ENCODE measurements at places on chromosomes 1 and 21.

DNA sequence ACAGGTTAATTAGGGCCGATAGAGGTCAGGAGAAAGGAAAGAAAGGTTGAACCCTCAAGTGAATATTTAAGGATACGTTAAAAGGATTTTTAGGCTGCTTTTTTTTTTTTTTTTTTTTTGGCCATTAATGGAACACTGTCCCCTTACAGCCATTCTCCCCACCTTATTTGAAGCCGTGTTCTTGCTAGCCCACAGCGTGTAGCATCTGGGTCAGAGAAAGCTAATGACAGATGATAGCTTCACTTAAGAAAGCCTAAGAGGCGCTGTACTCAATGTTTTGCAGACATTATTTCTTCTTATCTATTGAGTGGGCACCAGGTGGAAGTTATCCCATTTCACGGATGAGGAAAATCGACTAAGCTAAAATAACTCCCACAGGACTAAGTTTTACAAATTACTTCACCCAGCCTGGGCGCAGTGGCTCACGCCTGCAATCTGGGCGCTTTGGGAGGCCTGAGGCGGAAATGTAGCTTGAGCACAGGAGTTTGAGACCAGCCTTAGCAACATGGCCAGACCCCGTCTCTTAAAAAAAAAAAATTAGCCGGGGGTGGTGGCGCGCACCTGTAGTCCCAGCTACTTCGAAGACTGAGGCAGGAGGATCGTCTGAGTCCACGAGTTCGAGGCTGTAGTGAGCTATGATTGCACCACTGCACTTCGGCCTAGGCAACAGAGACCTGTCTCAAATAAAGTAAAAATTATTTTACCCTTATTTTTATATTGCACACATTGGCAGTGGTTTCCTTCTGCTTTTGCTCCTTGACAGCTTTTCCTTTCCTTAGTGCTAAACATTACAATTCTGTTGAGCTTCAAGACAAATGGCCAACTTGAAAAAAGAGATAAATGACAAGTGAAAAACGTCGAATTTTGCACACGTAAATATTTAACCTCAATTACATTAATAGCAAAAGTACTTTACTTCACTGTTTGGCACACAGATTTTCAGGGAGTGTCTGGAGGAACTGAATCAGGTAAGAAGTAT, 1.1 kb upstream of the PHTF1 start:
- no peak for DNase-seq

- DNase-seq: no peak
Measured at GRCh38 chr1:203361945-203362719, 11.2 kb upstream of the FMOD start.

DNA sequence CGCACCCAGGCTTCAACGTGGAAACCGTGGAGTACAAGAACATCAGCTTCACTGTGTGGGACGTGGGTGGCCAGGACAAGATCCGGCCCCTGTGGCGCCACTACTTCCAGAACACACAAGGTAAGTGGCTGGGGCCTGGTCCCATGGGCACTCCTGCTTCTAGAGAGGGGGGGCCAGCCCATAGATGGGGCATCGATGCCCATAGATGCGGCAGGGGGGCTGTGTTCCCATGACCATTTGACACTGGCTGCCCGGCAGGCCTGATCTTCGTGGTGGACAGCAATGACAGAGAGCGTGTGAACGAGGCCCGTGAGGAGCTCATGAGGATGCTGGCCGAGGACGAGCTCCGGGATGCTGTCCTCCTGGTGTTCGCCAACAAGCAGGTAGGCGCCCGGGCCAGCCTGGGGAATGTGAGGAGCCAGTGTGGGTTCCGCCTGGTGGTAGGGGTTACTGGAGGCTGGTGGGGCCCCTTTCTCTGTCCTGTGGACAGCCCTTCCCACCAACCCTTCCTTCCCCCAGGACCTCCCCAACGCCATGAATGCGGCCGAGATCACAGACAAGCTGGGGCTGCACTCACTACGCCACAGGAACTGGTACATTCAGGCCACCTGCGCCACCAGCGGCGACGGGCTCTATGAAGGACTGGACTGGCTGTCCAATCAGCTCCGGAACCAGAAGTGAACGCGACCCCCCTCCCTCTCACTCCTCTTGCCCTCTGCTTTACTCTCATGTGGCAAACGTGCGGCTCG, 5.6 kb downstream of the C1orf35 start:
- no peak for DNase-seq

GRCh38 chr1:172293429-172293828, 127.1 kb upstream of the C1orf105 start:
- DNase-seq: no peak

DNA sequence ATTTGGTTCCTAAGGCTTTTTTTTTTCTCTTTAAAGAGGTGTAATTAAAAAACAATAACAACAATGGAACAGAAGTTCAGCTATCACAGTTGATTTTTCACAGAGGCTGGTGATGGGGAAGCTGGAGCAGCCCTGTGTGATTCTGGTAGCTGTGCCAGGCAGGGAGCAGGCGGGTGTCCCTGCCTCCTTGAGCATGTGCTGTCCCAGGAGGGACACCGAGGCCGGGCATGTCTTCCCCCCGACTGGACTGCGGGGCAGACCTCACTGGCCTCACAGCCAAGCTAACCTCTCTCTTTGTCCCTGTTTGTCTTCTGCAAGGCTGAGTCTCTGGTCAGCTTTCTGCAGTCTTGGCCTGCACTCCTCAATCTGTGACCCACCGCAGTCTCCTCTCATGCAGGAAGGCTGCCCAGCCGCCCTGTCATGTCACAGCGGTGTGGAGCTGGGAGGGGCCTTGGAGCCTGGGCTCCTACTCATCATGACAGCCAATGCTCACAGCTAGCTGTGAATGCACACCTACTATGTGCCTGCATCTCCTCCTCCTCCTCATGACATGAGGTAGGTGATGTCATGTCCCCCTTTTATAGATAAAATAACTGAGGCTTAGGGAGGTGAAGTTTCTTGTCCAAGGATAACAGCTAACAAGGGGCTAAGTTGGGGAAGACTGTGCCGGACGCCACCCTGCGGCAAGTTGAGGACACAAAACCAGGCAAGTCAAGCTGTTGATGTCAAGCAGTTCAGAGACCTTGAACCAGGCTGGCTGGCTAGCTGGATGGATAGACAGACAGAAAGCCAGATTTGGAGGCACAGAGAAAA, 10.3 kb upstream of the ACTL8 start:
- no peak for DNase-seq

GRCh38 chr1:228530951-228531731, 44.0 kb downstream of the RNF187 start:
- DNase-seq: no peak

DNA sequence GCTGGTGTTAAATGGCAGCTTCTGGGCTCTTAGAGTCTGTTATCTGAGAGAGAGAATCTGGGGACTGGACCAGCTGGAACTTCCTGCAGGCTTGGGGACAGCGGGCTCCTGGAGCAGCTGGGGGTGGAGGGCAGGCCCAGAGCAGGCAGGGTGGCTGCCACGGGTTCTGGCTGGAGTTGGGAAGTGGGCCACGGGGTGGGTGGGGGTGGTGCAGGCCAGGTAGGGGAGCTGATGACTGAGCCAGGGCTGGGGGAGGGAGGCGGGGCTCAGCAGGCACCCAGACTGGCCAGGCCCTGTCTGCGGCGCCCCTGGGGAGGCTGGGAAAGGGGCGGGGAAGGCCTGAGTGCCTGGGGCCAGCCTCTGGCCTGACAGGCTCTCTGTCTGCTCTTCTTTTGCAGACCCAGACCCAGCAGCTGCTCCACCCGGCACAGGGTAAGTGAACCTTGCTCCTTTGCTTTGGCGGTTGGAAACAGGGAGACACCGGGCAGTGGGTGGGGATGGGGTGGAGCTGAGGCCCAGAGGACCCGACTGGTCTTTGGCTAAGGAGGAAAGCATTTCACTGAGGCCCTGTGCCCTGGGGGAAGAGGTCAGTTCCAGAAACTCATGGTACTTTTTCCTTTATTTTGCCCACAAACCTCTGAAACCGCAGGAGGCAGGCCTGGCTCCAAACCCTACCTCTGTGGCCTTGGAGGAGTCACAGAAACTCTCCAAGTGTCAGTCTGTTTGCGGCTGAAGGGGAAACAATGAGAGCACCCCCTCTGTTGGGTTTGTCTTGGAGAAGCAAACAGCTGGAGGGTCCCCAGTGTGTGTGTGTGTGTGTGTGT, 48.8 kb downstream of the ARHGEF10L start:
- DNase-seq: no peak

Data from CMK (cell line).